Stimulated activated CD8-positive, alpha-beta memory T cell treated with anti-CD3 and anti-CD28 coated beads, Interleukin-15, amount 100 ng/mL, for 4 hours (primary cell): ENCODE measurements at places on chromosomes 11 and 22.

DNA sequence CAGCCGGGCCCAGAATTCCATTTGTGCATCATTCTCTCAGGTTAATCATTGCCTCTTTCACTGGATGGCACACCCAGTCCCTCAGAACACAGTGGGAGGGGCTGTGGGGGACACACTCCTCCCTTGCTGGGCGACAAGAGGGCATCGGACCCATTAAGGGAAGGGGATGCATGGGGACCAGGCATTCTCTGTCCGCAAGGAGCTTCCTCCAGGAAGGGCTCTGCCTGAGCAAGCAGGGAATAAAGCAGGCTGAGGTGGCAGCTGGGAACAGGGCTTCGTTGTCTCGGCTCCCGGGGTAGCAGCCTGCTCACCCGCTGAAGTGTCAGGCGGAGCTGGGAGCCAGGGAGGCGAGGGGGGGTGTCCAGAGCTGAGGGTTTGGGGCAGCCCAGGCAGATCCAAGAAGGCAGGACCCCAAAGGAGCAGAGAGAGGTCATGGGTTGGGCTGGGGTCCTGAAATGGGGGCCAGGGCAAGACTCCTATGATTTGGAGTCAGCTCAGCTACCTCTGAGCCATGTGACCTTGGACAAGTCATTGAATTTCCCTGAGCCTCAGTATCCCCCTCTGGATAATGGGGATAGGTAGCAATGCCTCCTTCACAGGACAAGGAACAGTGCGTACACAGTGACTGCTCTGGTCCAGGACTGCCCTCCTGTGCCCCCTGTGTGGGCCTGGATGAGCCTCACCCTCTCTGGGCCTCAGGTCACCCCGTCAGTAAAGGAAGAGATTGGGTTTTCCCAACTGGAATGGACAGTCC is 1.4 kb downstream of the GAL3ST1 start:
- DNase-seq = no peak

DNA sequence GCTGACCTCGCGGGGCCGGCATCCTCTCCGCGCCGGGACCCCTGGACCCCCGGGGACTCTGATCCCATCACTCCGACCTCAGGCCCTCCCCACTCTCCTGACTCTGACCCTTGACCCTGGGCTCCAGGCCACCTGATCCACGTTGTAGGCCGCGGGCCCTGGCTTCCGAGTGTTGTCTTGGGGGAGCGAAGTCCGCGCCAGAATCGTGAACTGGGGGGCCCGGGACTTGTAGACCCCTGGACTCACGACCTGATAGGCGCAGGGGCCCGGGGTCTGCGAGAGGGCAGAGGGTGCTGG is 716 bp upstream of the TYMP start:
- no peak for DNase-seq

DNA sequence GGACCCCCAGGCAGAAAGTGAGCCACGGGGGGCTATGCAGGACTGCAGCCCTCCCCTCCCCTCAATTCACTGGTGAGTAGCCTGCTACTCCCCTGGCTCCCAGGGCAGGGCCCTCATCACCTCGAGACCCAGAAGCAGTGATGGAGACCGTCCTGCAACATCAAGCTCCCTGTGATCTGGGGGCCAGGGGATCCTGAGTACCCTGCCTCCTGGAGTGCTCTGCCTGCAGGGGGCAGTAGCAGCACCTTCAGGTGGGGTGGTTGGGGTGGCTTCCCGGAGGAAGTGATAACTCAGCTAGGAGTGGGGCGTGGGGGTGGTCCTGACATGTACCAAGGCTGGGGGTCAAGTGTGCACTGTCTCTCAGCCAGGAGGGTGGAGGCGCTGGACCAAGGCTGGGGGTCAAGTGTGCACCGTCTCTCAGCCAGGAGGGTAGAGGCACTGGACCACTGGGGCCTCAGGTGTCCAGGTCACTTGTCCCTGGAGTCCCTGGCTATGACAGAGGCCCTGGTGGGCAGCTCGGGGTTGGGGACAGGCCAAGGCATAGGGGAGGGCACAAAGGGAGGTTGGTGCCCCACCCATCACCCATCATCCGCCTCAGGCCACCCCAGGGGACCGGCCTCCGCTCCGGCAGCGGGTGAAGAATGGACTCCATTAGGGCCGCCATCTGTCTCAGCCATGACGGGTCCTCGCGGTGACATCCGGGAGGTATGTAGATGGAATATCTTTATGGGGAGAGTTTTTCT is 9.4 kb downstream of the RTN4R start:
- no peak for DNase-seq

DNA sequence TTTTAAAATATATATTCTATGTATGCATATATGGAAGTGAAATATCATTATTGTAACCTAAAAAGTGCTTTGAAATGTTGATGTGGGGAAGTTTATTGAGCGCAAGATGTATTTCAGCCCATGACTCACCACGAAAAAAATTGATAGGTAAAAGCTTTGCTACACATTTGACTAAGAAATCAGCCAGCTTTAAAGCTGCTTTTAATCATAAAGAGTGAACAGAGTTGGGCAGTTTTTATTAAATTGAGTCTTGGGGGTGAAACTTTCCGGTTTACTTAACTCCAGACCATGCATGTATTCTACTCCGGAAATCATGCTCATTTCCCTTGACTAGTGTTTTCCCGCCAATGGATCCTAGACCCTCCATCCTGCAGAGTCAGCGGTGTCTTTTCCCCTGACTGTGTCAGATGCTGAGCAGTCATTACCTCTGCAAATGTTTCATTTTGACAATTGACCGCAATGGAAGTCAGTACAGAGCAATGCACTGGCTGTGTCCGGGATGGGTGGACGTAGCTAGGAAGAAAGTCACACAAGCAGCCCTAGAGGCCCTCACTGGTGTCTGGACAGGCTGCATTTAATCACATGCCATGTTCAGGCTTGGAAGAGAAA is 47.2 kb upstream of the MPEG1 start:
- no peak for DNase-seq

DNA sequence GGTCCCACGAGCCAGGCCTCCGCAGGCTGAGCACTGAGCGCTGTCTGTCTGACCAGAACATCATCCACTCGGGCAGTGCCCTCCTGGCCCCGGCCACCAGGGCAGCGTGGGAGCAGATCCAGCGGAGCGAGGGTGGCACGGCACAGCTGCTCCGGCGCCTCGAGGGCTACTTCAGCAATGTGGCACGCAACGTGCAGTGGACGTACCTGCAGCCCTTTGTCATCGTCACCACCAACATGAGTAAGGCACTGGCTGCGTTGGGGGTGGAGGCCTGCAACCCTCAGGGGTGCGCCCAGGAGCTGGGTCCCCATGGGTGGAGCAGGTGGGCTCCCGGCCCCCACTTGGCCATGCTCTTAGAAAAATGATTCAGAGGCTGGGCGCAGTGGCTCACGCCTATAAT is 49.7 kb upstream of the PRODH start:
- DNase-seq = no peak

GRCh38 chr11:75380716-75381420 is 18.4 kb upstream of the RPS3 start:
- no peak for DNase-seq

GRCh38 chr11:132200353-132200936 is 830.0 kb downstream of the NTM start:
- DNase-seq = no peak

DNA sequence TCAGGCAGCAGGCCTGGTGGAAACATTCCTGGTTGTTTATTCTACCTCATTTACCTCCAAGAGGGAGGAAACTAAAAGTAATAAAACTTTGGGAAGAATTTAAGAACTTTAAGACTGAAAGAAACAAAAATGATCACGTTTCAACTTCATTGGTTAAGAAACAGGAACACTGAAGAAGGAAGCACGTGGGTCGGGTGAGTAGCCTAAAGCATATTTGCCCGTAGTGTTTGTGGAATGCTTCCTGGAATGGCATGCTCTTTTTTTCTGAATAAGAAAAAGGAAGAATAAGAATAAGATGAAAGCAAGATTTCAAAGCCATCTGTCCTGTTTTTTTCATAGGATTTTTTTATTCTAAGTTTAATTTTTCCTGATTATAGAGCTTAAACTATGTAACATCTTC is 83.1 kb downstream of the WNT11 start:
- no peak for DNase-seq

- DNase-seq = no peak
Observed at GRCh38 chr22:46797355-46797754, 34.9 kb downstream of the TBC1D22A start.

DNA sequence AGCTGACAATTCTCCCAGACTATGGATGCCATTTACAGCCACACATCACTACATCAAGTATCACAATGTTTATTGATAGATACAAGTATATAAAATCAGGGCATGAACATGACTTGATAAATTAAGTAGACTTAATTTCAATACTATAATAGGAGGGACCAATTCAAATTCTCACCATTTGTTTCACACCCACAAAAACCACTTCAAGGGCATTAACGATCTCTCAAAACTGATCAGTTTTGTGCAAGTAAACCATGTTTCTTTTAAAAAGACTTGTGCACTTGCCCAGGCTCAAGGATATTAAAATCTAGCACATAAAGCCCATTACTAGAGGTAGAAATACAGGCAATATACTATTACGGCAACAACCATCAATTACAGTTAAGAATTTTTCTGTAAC is 11.7 kb downstream of the EIF4G2 start:
- no peak for DNase-seq

DNA sequence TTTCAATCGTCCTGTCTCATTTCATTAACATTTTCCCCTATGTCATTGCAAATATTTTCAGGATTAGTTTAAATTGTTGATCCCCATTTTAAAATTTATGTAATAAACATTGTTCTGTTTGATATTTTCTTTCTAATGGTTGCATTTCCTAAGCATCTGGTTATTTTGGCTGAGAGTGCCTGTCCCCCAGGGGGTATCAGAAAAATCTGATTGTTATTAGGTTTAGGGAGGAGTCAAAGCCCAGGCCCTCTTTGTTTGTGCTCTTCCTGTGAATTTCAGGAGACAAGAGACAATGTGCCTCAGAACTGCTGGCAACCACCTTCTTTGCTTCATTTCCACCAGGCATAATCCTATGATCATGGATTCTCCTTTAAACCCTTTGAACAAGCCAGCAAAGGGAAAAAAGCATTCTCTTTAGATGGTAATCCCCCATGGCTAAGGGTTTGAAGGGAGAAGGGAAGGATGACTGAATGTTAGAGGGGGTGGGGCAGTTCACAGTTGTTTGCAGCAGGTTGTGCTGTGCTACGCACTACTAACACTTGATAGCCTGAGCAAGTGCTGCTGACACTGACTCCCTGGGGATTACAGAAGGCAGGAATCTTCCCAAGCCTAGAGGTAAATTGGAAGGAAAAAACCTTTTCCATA is 462.4 kb upstream of the LRRC4C start:
- no peak for DNase-seq

GRCh38 chr22:37492428-37493344 is 6.5 kb upstream of the MFNG start:
- DNase-seq = no peak

DNA sequence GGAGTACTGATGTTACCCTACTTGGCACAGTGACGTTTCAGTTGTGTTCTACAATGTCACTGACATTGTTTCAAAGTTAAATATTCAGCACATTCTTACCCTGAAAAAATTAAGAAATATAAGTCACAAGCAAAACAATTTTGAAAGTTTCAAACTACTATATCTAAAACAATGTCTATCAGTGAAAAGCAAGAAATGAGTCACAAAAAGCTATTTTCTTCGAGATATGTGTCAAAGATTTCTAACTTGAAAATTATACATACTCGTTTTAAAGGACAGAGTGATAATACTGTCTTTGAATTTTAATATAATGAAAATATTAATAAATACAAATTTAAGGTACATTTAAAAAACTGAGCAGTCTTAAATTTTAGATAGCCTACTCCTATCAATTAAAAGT is 42.9 kb downstream of the RDX start:
- DNase-seq = no peak

DNA sequence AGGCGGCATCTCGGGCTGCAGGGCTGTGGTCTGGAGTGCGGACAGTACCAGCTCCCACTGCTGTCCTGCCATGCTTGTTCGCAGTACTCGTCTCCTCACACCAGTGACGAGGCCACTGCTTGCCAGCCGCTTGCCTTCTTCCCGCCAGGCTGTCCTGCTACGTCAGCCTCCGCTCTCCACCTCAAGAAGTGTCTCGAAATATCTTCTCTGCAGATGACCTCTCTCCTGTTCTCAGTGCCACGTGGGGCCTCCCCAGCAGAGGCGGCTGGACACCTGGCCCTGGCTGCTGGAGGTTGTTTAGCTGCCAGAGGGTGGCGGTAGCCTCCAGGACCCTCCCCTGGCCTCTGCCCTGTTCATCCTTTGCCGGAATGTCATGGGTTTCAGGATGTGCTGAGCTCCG is 3.1 kb upstream of the CCDC188 start:
- DNase-seq = no peak

GRCh38 chr11:60825790-60826189 is 16.1 kb upstream of the CCDC86 start:
- no peak for DNase-seq

DNA sequence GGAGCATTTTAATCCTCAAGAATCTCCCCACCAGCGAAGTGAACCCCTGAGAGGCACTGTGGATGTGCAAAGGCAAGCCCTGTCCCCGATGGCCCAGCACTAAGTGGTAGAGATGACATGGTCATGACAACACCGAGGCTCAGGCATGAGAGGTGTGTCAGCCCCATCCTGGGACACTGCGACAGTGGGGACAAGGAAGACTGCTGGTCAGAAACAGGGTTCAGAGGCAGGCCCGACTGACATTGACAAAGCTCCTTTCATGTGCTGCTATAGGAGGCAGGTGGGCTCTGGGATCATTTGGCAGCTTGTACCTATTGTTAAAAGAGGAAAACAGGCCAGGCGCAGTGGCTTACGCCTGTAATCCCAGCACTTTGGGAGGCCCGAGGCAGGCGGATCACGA is 54.3 kb upstream of the MYEOV start:
- DNase-seq = no peak

GRCh38 chr11:84289381-84289906 is 1003.3 kb upstream of the CCDC90B start:
- DNase-seq = no peak

DNA sequence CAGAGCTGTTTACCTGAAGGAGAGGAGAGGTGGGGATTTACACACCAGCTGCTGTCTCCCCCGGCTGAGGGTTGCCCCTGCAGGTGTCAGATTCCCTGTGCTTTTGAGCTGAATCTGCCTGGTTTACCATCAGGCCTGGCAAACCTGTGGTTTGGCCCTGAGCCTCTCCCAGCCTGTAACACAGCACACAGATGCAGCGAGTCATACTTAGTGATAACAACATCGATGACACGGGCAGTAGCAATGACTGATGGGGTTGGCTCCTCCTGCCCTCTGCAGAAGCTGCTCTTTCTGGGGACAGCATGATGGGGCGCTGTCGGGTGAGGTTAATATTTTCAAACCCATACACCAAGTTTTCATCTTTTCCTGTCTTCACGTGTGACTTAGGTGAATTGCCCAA is 380.0 kb upstream of the B3GAT1 start:
- no peak for DNase-seq
